ENCODE measurements at places on chromosomes 2 and 18.
A peak's percentile ranks its signal among the peaks of the same experiment; 100 is the strongest.

DNA sequence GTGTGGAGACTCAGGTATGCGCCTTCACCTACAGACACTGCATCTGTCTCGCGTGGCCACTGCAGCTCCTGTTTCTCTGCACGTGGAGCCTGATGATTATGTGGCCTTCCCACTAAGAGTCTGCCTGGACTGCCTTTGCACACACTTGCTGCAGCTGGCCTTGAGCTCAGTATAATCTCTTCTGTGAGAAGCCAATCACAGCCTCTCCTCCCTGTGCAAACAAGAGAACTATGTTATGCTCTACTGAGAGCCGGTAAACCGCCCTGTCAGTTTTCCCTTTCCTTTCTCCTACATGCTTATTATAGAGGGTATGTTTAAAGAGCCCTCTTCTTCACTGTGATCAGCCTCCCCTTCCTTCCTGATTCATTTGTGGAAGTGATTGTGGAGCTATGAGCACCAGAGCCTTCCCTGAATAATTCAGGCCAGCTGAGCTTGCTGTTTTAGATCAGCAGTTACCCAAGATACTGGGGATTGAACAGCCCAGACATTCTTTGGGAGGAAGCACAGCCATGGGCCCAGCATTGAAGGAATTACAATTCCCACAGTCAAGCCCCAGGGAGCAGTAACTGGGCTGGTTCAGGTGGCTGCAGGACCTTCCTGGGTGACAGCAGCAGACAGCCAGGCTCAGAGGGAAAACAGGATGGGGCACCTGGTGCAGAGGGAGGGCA, 3.7 kb upstream of the TGFA start:
- DNase-seq, result peak; percentile 37

DNA sequence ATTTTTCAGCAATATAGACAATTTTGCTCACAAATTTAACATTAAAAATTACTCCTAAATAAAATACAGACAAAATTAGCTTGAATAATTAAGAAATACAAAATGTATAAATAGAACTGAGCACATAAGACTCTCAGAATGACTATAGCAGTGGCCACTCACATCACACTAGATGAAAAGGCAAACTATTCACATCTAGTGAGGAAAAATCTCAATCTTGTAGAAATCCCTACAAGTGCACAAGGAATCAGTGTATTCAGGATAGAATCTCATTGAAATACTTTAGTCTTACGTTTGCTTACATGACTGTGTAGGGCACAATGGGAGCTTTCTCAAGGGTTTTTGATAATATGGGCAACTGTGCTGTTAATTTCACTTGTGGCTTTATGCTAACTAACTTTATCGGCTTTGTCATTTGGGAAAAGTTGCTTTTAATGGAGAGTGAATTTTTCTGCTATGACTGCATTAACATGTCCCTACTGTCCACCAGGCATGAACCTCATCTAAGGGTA, 678.9 kb upstream of the LRRTM4 start:
- DNase-seq, result no peak

DNA sequence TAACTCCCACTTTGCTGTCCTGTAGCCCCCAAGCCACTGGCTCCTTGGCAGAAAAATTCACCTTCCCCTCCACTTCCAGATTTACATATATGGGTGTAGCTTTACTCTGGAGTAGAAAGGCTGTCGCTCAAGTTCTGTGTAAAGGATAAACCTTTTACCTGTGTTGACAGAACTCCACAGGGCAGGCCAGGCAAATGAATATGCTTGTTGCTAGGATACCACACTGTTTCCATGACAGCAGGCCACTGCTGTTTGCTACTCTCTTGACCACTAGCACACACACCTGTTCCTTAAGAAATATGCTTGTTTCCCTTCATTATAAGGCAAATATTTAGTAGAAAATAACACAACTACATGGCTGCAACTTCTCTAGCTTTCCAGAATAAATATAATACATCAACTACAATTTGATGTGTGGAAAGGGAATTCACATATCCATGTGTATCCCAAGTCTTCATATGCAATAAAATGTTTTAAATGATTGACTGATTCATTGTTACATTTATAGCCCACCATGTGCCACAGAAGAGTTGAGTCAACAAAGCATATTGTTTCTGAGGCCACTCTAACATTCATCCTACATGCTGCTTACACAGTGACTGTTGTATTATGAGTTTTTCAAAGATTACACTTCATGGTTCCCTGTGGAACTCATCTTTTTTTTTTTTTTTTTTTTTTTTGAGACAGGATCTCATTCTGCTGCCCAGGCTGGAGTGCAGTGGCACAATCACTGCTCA, 56.2 kb upstream of the ROCK1 start:
- DNase-seq, result no peak

- DNase-seq, result no peak
Measured at GRCh38 chr2:42128721-42129486, 40.2 kb upstream of the EML4 start.

DNA sequence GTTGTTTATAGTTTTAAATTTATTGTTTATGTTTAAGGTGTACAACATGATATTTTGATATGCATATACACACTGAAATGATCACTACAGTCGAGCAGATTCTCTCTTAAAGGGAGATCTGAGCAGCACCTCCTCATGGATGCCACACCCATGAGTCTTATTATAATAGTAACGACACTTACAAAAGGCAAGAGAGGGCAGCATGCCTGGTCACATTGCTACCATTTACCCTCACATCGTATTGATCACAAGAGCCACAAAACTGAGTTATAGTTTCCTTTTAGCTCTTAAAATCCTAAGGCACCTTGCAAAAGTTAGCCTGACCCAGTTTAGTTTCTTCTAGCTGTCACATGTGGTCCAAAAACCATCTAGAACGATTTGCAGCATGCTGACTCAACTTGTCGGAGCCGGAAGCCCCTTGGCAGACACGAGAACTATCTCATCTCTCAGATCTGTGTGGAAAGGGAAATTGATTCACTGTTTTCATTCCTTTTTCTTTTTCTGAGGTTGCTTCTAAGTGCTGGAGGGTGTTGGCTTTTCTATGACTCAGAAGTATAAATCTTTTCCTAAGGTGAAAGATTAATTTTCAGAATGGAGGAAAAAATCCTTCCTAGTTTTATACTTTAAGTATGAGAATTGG, 85.3 kb downstream of the CDC42EP3 start:
- peak; percentile 54 for DNase-seq

GRCh38 chr2:66696374-66696773, 261.4 kb downstream of the MEIS1 start:
- no peak for DNase-seq

DNA sequence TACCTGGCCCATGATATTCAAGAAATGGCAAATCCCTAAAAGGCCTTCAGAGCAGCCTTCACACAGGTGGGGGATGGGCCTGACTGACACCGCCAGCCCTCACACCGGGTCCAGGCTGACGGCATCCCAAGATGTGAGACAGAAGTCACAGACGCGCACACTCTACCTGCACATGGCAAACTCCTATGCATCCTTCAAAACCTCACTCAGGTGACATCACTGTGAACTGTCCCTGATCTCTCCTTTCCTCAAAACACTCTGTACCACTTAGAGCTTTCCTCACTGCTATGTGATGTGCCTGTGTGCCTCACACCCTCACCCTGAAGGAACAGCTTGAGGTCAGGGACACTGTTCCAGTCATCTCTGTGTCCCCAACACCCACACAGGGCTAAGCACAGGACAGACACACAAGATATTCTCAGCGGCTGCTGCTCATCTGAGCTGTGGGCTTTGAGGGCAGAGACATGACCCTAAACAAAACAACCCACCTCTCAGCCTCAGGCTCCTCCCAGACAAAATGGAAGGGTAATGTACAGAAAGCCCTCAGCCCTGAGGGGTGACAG, 27.5 kb downstream of the BIN1 start:
- DNase-seq, result peak; percentile 52

All from suppressor macrophage (primary cell).